ENCODE measurements at places on chromosomes 11 and 22.
A peak's percentile ranks its signal among the peaks of the same experiment; 100 is the strongest.

GRCh38 chr22:40633036-40633435, 3.5 kb downstream of the MRTFA start:
- DNase-seq: no peak

DNA sequence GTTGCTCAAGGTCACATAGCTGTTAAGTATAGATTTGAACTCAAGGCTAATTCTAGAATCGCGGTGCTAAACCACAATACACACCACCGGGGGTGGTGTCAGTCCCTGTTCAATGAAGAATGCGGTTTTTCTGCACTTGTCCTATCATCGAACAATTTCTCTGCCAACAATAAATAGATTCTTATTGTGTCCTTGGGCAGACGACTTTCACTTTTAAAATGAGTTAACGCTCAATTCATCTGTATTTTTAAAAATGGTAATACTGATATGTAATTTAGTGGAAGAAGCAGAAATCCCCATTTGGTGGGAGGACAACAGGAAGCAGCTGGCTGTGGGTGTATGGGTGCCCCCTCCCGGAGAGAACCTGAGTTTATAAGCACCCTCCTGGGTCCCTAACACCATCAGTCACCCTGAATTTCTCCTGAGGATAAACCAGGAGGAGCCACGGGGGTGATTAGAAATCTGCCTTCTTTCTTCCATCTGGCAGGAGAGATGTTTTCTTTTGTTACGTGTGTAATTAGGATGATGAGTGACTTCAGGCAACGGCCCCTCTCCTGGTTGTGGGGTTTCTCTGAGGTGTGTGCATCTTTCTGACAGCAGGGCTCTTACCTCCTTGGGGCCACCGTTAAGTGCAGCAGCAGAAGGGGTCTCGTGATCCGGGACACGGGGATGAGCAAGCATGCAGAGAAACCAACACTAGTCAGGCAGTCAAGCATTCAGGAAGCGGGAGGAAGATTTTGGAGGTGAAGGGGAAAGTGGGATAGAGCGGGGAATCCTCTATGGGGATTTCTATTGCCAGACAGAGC, 87.7 kb downstream of the GRAMD1B start:
- DNase-seq: peak; percentile 32

GRCh38 chr11:32434356-32435151, 785 bp downstream of the WT1 start:
- DNase-seq: no peak

DNA sequence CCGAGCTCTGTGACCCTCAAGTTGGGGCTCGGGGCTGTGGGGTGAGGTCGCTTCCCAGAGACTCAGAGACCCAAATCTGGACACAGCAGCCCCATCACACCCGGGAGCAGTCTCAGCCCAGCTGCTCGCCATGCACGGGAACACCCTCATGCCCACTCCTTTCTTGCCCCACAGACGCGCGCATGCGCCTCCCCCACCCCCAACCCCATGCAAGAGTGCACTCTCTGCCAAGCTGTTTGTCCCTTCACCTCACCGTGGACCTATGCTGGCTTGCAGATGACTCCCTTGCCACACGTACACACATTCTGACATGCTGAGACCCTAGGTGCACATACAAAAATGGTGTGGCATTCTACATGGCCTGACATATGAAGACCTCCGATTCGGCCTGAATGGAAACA, 478 bp upstream of the CD248 start:
- DNase-seq: no peak

DNA sequence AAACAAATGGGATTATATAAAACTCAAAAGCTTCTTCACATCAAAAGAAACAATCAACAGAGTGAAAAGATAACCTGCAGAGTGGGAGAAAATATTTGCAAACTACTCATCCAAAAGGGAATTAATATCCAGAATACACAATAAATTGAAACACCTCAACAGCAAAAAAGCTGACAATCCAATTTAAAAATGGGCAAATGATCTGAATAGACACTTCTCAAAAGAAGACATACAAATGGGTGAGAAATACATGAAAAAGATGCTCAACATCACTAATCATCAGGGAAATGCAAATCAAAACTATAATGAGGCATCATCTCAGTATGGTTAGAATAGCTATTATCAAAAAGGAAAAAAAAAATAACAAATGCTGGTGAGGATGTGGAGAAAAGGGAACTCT, 13.5 kb downstream of the EXPH5 start:
- no peak for DNase-seq

- no peak for DNase-seq
Measured at GRCh38 chr22:44314425-44315067, 1.8 kb upstream of the SHISAL1 start.

DNA sequence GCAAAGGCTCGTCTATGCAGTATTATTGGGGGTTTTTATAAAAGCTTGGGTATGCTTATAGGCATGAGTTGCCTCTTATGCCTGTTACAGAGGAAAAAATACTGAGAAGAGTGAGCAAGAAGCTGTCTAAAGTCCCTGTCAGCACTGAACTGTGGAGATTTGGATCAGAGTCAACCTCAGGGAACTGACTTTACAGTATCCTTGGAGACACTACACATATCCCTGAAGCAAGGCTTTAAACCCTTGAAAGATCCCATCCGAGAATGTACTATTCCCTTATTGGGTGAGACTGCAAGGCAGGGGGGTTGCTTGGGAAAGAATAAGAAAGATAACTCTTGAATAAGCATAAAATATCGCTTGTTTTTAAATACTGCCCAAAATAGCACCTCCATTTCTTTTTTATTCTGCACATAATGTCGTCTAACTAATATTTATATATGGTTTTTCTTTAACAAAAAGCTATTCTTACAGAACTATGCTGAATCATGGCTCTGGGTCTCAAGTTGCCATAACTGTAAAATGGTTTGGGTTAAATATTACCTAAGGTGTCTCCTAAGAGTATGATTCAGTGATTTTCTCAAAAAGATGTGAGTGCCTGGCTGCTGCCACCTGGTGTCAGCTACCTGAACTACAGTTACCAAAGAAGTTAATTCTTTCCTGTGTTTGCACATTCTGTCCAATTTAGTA, 1062.8 kb downstream of the DLG2 start:
- DNase-seq: peak; percentile 14

DNA sequence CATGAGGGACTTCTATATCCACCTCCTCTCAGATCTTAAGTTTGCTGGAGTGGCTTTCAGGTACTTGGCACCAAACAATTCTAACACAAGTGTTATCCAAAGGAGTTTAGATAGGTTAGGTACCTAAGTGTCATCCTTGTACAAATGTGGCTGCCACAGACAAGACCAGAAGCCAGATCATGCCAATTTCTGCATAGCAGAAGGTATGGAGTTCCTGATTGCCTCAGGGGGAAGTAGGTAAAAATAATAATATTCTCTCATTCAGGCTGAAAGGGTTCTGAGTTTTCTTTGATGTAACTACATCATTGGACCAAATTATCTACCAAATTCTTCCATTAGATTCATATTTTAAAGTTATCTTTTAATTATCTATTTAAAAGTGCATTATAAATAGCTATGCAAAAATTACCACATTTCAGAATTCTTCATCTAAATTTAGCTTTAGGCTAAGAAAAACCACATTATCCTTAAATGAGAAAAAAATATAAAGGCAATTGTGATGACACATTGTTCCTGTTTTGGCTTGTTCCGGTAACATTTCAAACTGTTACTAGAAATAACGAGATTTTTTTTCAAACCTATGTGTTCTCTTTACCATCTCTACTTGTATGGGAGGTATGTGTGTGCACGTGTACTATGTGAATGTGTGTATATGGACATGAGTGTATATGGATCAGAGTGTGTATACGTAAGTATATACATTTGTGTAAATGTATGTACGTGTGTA, 66.2 kb upstream of the POU2AF2 start:
- no peak for DNase-seq

GRCh38 chr11:109845437-109845836, 247.8 kb upstream of the ZC3H12C start:
- DNase-seq: no peak

- DNase-seq: no peak
Measured at GRCh38 chr11:37504921-37505320, 906.9 kb upstream of the RAG2 start.

- DNase-seq: no peak
Measured at GRCh38 chr11:117045196-117045595, 53.0 kb downstream of the SIK3 start.

DNA sequence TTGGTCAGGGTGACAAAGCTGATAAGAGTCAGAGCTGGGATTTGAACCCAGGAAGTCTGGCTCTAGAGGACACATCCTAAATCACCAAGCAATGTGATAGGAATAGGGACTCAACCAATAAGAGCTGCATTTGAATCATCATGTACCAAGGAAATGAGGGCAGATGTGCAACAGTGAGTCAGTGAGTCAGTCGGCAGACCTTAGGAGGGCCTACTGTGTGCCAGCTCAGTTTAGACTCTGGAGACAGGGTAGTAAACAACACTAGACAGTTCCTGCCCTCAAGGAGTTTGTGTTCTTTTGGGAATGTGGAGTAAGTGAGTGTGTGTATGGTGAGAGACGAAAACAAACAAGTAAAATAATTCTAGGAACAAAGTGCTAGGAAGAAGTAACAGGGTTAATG, 11.2 kb downstream of the IL10RA start:
- DNase-seq: no peak

GRCh38 chr11:133413703-133414102, 118.6 kb downstream of the OPCML start:
- DNase-seq: no peak

GRCh38 chr11:4932751-4933150, 8.6 kb upstream of the OR51G1 start:
- no peak for DNase-seq

- no peak for DNase-seq
Measured at GRCh38 chr11:99098751-99099150, 78.0 kb downstream of the CNTN5 start.

DNA sequence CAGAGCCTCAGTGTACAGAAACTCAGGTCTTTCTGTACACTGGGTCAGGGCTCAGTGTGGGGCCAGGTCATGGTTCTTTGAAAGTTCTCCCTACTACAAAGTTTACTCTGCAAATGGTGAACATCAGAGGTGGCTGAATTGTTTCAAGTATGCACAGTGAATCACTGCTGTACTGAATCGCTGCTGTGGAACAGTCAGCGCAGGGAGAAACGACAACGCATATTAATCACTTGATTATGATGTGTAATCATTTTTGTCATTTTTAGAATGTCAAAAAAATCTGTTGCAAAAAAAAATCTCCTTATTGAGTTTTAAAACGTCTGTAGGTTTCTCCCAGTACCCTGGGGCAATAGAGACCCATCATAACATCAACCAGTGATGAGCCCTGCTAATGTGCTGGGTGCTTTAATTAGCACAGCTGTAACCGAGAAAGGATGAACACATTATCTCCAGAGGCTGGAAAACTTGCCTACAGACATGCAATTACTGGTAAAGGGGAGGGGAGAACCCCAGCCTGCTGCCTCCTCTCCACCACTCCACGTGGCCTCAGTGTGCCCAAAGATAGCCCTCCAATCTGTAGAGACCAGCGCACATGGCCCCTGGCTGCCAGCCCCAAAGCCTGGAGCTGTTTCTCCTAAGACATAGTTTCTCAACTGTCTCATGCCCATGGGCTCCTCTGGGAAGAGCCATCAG, 12.8 kb downstream of the ARRB1 start:
- peak; percentile 60 for DNase-seq

DNA sequence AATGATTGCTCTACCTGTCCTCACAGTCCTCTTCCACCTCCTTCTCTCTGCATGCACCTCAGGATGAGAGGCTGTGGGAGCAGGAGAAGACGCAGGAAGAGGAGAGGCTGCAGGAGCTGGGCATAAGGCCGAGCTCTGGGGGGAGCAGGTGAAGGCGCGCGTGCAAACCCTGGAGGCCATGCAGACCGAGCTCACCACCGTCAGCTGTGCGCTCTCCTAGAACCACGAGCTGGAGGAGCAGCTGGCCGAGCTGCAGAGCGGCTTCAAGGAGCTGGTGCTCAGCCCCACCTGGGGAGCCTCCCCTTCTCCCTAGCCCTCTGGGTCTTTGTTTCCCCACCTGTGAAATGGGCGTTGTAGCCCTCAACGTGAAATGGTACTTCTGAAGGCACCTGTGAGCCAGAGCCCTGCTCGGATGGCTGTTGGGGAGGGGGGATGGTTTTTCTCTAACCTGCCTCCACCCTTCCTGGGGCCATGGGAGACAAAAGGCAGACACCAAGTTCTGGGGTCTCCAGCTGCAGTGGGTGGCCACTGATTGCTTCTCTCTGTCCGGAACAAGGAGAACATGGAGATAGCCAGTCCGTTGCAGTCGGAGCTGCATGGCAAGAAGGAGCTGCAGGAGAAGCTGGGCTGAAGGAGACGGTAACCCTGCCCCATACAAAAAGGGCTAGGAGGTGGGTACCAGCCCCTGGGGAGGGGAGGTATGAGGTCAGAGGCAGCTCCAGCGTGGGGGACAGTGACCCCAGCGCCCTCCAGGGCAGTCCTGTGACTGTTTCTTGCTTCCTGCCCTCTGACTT, 65.2 kb upstream of the A4GALT start:
- no peak for DNase-seq
